ENCODE measurements at places on chromosomes 4 and X. TPM values are rescaled to one million over a fixed set of nuclear protein-coding genes. Genes with fewer than 3 reads are reported as not detected.

SPATA4 gene
- total RNA-seq, result not detected

UGT2A3 gene
- not detected for total RNA-seq

DNA sequence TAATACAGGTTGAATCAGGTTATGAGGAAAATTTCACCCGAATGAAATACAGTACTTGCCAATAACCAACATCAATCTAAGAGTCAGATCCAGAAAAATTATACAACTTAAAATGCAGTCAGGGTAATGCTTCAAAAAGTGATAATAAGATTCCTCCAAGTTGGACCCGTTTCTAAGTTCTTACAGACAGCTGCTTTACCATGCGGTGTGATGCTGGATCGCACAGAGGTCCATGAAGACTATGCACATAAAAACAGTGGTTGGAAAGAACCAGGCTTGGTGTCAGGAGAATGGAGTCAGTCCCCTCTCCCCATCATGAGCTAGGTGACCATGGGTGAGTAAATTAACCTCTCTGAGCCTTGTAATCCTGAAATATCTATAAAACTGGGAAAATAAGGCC lies 261.3 kb downstream of the QDPR start:
- H3K4me1 ChIP-seq, result no peaks in the 10 kb centered on the region
- no peaks in the 10 kb centered on the region for H3K27me3 ChIP-seq
- no peak overlapping the region for H3K27ac ChIP-seq

DNA sequence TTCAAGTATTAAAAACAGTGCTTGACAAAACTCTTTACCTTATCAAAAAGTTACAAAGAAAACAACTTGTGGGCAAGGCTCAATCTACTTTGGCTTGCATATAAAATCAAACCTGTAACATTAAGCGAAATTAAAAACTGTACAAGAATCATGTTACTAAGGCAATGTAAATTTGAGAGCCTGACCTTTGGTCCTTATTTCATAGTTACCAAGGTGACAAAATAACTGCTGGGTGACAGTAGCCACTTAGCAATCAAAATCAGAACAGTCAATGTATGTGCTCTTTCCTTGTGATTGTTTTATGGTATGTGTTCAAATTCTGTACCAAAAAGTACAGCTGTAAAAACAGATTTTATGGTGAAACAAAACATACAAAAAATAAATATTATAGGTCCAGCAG lies 204.0 kb downstream of the RASL11B start:
- DNase-seq, result no peak
- H3K4me3 ChIP-seq, result no peak overlapping the region
- H3K27ac ChIP-seq, result no peak overlapping the region
- H3K36me3 ChIP-seq, result no peaks in the 10 kb centered on the region
- H3K27me3 ChIP-seq, result no peaks in the 10 kb centered on the region

DNA sequence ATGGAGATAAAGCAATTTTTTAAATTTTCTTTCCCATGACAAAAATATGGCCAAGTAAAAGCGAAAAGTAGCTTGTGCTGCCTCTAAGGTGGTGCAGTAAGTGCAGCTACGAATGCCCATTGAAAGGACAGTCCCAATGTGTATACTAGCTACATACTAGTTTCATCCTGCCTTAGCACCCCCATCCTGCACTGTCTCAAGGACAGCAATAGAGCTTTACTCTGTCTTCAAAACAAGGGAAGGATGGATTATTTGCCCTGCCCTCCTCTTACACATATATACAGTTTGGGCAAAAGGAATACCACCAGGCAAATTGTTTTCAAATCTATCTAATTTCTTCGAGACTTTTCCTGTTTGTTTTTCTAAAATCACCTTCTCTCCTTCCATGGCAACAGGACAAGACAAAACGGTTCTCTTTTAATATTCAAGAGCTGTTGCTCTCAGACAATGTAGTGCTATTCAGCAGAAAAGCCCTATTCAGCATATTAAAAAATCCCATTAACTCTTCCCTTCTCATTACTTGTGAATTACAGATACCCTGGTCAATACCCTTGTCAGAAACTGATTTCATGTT lies 75.1 kb upstream of the SLC7A11 start:
- H3K27me3 ChIP-seq, result no peaks in the 10 kb centered on the region
- no peak overlapping the region for H3K27ac ChIP-seq
- H3K36me3 ChIP-seq, result no peaks in the 10 kb centered on the region

DNA sequence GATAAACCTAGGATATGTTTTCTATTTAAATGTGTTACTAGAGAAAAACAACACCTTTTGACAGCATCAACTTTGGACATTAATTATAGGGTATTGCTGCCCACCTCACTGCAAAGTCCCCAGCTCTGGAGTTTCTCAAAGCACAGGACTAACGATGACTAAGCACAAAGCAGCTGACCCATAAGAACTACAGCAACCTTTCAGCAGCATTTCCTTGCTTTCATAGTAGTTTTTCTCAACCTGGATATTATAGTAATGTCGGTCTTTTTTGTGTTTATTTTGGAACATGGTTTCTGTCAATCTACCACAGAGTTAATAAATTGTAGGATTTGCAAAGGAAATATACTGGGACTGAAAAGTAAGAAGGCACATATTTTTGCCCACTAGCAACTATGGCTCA lies 21.5 kb downstream of the HHIP start:
- H3K4me1 ChIP-seq, result no peaks in the 10 kb centered on the region
- H3K36me3 ChIP-seq, result no peaks in the 10 kb centered on the region
- no peak overlapping the region for H3K4me3 ChIP-seq
- DNase-seq, result no peak
- no peaks in the 10 kb centered on the region for H3K27me3 ChIP-seq

GRCh38 chr4:24116107-24116506 lies 226.3 kb upstream of the PPARGC1A start:
- H3K4me1 ChIP-seq, result no peaks in the 10 kb centered on the region
- H3K27me3 ChIP-seq, result no peaks in the 10 kb centered on the region
- no peak overlapping the region for H3K4me3 ChIP-seq
- H3K36me3 ChIP-seq, result no peaks in the 10 kb centered on the region

GRCh38 chr4:97646997-97647396 lies 496.3 kb downstream of the STPG2 start:
- no peak for DNase-seq
- H3K4me3 ChIP-seq, result no peak overlapping the region
- H3K4me1 ChIP-seq, result no peaks in the 10 kb centered on the region
- H3K27me3 ChIP-seq, result no peaks in the 10 kb centered on the region

DNA sequence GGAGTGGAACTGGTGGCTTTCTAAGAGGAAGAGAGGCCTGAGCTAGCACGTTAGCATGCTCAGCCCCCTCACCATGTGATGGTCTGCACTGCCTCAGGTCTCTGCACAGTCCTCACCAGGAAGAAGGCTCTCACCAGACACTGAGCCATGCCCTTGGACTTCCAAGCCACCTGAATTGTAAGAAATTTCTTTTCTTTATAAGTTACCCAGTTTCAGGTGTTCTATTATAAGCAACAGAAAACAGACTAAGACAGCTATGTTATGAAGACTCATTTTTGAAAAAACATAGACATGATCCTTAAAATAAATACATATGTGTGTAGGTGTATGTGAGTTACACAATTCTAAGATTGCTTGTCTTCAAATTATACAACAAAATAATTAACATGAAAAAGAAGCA lies 74.7 kb downstream of the CEP44 start:
- H3K4me1 ChIP-seq, result peaks cover 16% of the 10 kb centered on the region
- no peak for DNase-seq
- no peak overlapping the region for H3K27ac ChIP-seq
- H3K36me3 ChIP-seq, result no peaks in the 10 kb centered on the region
- H3K27me3 ChIP-seq, result no peaks in the 10 kb centered on the region
- H3K4me3 ChIP-seq, result no peak overlapping the region

SETD7 gene
- 101 TPM for total RNA-seq

DNA sequence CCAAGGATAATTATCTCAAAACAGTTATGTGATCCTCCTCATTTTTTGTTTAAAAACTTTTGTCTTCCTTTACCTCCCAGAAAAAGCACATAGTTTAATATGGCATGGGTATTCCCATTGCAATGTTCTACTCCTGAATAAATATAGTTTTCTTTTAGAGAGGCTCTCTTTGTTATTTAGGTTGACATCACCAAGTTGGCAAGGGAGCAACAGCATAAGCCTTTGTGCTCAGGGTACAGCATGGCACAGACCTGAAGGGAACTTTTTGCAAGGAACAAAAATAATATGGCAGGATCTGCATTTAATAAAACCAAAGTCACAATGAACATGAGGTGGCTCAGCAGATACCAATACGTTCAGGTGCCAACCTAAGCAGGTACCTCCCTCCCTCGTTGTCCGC lies 47.1 kb upstream of the NPY2R start:
- no peaks in the 10 kb centered on the region for H3K27me3 ChIP-seq
- no peak for DNase-seq
- H3K27ac ChIP-seq, result no peak overlapping the region
- no peaks in the 10 kb centered on the region for H3K4me1 ChIP-seq

DNA sequence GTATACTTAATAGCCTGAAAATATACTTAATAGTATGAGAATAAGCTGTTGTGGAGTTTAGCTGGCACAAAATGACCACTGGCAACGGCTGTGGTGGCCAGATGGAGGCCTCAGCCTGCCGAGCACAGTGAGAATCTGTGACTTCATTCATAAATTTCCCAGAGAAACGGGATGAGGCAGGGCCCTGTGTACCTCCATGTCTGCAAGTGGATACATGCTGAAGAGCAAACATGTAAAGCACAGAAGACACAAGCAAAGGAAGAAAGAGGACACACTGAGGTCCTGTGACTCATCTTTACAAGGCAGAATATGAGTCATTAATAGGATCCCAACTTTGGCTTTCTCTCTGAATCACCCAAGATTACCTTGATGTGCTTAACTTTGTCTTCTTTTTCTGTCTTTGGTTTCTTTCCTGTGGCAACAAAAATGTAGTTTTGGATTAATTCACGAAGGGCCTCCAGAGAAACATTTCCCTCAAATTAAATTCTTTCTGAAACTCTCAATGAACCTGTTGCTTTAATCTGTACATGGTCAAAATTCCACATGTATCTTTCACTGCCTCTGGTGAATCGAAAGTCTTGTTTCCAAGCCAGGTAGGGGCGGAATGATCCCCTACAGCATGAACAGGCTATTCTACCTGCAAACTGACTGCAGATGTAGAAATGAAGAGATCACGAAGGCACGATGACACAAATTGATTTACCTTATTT lies 56.4 kb downstream of the IRF2 start:
- peak overlapping the region; percentile 8 for H3K27ac ChIP-seq
- no peak overlapping the region for H3K4me3 ChIP-seq
- H3K4me1 ChIP-seq, result peaks cover 8% of the 10 kb centered on the region

CSAG1 gene
- not detected for total RNA-seq

SPOCK3 gene
- total RNA-seq, result not detected

NAT8L gene
- total RNA-seq, result under 0.01 TPM

CISD2 gene
- 4.9 TPM for total RNA-seq

SSX1 gene
- not detected for total RNA-seq

- H3K4me3 ChIP-seq, result no peak overlapping the region
- H3K27me3 ChIP-seq, result no peaks in the 10 kb centered on the region
- H3K27ac ChIP-seq, result no peak overlapping the region
- DNase-seq, result no peak
- H3K4me1 ChIP-seq, result no peaks in the 10 kb centered on the region
Observed at GRCh38 chr4:88535090-88535755, 11.6 kb upstream of the PYURF start.

KIT gene
- 33.8 TPM for total RNA-seq

DNA sequence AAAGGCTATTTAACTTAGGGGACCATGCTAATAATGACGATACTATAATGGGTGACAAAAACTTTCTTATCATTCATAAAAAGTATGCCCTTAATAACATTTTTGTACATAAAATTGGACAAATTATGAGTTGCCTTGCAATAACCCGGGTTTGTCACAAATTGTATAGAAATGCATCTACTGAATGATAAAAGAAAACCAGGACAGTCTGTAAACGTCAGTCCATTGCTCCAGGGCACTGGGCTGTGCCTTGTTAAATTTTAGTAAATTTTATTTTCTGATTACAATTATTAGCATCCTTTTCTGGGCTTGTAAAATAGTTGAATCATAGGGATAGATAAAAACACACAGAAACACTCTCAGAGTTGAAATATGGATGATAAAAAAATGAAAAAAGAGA lies 778.3 kb downstream of the RAPGEF2 start:
- H3K4me3 ChIP-seq, result no peak overlapping the region
- H3K36me3 ChIP-seq, result no peaks in the 10 kb centered on the region
- H3K27me3 ChIP-seq, result no peaks in the 10 kb centered on the region
- no peaks in the 10 kb centered on the region for H3K4me1 ChIP-seq

DNA sequence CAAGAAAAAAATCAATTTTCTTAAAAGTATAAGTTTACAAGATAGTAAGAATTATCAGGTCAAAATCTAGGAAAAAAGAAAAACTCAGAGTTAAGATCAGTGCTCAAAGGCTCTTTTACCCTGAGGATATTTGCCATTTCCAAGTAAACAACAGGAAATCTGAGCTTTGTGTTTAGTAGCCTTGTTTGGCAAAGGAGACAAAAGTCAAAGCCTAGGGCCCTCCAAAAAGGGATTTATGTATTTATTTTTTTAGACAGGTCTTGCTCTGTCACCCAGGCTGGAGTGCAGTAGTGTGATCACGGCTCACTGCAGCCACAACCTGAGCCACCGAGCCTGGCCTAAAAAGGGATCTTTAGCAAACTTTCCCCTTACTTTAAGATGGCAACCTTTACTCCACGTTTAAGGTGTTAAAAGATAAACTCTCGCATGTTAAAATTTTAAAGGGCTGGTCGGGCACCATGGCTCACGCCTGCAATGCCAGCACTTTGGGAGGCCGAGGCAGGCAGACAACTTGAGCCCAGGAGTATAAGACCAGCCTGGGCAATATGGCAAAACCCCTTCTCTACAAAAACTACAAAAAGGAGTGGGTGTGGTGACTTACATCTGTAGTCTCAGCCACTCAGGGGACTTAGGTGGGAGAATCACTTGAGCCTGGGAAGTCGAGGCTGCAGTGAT lies 21.3 kb upstream of the OPHN1 start:
- no peak overlapping the region for H3K4me3 ChIP-seq
- H3K4me1 ChIP-seq, result no peaks in the 10 kb centered on the region
- DNase-seq, result no peak

ARMCX6 gene
- total RNA-seq, result 32.5 TPM

DNA sequence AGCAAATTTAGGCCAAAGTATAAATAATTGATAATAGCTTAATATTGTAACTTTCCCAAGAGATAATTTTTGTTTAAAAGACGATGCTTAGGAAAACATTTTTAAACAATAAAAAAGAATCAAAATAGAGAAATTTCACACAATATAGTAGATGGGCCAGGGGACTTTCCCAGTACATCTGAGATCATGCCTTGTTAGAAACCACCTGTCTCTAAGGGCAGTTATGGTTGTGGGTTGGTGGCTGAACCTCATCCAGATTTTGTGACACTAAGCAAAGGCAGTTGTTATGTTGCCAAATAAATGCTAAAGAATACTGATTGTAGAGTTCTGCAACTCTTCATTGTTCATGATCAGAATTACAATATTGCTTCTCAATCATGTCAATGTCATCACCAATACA lies 270.6 kb downstream of the BANK1 start:
- H3K4me1 ChIP-seq, result no peaks in the 10 kb centered on the region
- H3K27ac ChIP-seq, result no peak overlapping the region
- DNase-seq, result no peak
- no peak overlapping the region for H3K4me3 ChIP-seq
- H3K27me3 ChIP-seq, result no peaks in the 10 kb centered on the region
- H3K36me3 ChIP-seq, result no peaks in the 10 kb centered on the region

CLGN gene
- total RNA-seq, result 0.21 TPM

- DNase-seq, result no peak
- H3K4me1 ChIP-seq, result no peaks in the 10 kb centered on the region
- H3K4me3 ChIP-seq, result no peak overlapping the region
- no peak overlapping the region for H3K27ac ChIP-seq
- no peaks in the 10 kb centered on the region for H3K27me3 ChIP-seq
Observed at GRCh38 chr4:48308901-48309300, 32.4 kb upstream of the SLAIN2 start.

GRCh38 chr4:4225915-4226605 lies 669 bp downstream of the OTOP1 start:
- no peaks in the 10 kb centered on the region for H3K36me3 ChIP-seq
- no peaks in the 10 kb centered on the region for H3K27me3 ChIP-seq
- DNase-seq, result no peak
- H3K4me1 ChIP-seq, result no peaks in the 10 kb centered on the region
- H3K4me3 ChIP-seq, result no peak overlapping the region
